ENCODE measurements at places on chromosomes 11 and 22.

DNA sequence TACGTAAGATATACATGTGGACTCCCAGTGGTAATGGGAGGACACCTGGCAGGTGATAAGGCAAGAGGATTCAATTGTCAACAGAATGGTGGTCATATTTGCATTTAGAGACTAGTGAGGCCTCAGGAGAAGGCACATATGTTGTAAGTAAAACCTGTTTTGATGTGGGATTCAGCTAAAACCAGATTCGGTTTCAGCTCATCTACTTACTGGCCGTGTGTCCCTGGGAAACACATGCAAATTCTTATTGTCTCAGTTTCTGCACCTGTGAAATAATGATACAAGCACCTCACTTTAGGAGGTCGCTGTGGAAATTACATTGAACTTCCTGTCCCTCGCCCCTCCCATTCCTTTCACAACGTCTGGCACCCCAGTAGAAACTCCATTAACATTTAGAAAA, 78.9 kb upstream of the FIBIN start:
- DNase-seq: no peak

- no peak for DNase-seq
These were observed 220.1 kb upstream of the E2F8 start for GRCh38 chr11:19460718-19461405.

GRCh38 chr22:34783436-34783835, 282.5 kb upstream of the ISX start:
- no peak for DNase-seq

DNA sequence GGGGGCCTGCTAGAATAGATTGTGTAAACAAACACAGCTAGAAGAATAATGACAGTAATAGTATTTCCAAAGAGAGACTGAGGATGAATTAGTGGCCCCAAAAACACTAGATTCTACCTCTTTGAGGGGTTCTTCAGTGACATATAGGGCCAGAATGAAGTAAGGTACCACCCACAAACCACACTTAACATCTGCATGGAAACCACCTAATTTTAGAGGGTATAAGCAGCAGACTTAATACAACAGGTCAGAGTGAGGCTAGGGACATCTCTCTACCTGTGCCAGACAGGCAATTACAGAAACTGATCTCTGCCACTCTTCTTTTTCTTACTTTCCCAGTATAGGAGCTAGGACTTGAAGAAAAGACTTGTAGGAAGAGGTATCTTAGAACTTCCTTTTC, 20.1 kb downstream of the ELP4 start:
- no peak for DNase-seq

- no peak for DNase-seq
These were observed 37.2 kb downstream of the TRMU start for GRCh38 chr22:46372686-46373085.

- no peak for DNase-seq
These were observed 125.4 kb upstream of the POU2AF2 start for GRCh38 chr11:111120161-111120560.

GRCh38 chr11:61091373-61092279, 10.7 kb upstream of the CD5 start:
- DNase-seq: no peak

DNA sequence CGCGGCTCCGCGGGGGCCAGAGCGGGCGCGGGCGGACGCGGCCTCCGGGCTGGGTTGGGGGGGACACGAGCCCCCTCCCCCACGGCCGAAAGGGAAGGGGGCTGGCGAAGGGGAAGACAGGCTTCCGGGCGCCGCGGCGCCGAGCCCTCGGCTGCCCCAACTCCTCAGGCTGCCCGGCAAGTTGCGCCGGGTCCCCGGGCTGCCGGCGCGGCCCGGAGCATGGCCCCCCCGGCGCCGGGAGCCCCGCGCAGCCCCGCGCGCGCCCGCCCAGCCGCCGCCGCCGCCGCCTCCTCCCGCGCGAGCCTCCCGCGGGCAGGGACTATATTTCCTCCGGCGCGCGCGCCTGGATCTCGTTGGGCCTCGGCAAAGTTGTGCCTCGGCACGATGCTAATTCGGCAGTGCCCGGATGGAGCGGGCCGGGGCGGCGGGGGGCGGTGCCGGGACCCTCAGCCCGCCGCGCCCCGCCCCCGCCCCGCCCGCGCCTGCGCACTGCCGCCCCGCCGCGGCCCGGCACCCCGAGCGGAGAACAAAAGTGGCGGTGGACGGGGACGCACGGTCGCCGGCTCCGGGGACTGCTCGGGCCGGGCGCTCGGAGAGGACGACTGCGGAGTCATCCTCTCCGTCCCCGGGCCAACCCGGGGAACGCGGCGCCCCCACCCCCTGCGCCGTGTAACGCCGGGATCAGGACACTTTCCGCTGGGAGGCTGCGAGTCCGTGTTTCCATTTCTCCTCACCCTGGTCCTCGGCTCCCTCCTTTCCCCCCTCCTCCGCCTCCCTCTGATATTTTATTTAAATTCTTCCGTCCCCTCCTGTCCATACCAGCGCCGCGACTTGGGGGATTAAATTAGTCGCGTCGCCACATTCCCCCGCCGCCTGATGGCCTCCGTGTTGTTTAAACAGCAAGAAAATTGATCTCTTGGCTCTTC, at the start of gene PHF21B:
Gene PHF21B, minus strand, starts transcription at position 400 of the 926 bp plus-strand sequence. CDS start 456 bp downstream, outside the sequence.
- no peak for DNase-seq

- no peak for DNase-seq
These were observed 6.0 kb downstream of the NAGA start for GRCh38 chr22:42064629-42065028.

- DNase-seq: no peak
These were observed 16.8 kb downstream of the RELT start for GRCh38 chr11:73393011-73393380.
